Activated B cell treated with CpG ODN at 0.5 μM for 24 hours (primary cell): ENCODE measurements at places on chromosomes 1 and 21. TPM values are rescaled to one million over a fixed set of nuclear protein-coding genes. Genes with fewer than 3 reads are reported as not detected.

DNA sequence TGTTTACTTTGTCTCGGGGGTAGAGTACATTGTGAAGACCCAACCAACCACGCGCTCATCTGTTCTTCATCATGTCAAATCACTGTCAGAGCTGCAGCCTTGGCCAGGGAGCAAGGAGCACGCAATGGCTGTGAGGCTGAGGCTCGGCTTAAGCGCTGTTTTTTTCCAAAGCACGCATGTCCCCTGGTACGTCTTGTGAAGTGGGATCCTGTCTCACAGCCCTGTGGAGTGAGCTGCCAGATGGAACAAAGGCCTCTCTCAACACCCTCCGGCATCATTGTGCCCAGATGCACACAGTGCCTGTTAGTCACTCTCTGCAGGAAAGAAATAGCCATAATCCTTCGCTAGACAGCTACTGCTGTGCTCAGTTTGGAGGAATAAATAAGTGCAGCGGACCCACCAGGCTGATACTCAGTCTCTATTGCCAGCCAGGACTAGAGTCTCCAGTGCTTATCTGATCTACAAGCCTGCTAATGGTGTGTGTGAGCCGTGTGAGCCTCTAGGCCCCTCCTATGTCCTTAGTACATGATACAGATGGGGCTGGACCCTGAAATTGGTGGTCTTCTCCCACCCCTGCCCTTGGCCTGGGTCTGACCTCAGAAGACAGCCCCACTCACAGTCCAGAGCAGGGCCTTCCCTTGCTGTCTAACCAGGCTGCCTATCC, 91.3 kb upstream of the COA6 start:
- no peak for DNase-seq
- peaks cover 9% of the 10 kb centered on the region for H3K27me3 ChIP-seq
- no peak overlapping the region for H3K4me3 ChIP-seq
- no peak overlapping the region for H3K27ac ChIP-seq

DNA sequence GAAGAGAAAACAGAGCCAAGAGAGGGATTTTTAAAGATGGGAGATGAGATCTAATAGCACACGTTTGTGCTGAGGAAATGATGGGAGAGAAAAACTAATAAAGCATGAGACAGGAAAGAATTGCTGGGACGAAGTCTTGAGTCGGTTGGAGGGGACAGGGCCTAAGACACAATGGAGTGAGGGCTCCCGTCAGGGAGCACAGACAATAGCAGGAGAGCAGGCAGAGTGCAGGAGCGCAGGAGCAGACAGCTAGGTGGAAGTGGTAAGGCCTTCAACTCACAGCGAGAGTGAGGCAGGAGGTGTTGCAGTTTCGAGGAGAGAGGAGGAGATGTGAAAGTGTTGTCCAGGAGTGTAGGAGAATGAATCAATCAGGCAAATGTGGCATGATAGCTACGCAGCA, 59.9 kb upstream of the SOX13 start:
- no peaks in the 10 kb centered on the region for H3K4me1 ChIP-seq
- no peak for DNase-seq
- H3K4me3 ChIP-seq, result no peak overlapping the region
- H3K36me3 ChIP-seq, result no peaks in the 10 kb centered on the region

DNA sequence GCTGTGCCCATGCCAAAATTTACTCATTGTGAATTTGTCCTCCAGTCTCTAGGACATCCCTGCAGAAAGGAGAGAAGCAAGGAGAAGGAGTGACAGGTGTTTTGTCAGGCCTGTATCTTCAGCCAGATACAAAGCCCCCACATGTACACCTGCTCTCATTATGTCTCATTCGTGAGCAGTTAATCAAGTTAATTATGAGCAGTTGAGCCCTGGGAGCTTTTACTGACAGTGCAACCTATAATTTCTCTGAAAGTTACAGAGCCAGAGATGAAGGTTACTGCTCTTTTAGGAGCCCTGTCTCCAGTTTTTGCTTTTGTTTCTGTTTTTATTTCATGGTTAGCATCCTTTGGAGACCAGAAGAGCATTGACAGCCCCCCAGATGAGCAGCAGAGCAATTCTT, 5.0 kb upstream of the ILDR2 start:
- H3K4me1 ChIP-seq, result peaks cover 9% of the 10 kb centered on the region
- DNase-seq, result no peak
- no peak overlapping the region for H3K27ac ChIP-seq
- no peak overlapping the region for H3K4me3 ChIP-seq
- peaks cover 16% of the 10 kb centered on the region for H3K27me3 ChIP-seq

DNA sequence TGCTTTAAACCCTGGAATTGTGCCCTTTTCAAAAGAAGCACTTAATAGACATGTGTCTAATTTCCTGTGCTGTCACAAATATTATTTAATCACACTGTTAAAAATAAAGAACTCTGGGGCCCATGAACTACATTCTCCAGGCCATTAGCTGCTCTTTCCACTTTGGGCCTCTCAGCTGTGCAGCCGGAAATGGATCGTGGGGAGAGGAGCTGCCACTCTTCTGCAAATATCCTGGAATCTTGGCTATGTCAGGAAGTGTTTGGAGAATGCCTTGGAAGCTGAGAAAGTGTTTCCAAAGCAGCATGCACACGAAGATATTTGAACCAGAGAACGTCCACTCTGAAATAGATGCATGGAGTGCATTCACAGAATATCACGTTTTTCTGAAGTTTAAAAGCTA, 27.5 kb upstream of the VPS26C start:
- no peak for DNase-seq
- peaks cover 9% of the 10 kb centered on the region for H3K27me3 ChIP-seq
- no peak overlapping the region for H3K4me3 ChIP-seq

DNA sequence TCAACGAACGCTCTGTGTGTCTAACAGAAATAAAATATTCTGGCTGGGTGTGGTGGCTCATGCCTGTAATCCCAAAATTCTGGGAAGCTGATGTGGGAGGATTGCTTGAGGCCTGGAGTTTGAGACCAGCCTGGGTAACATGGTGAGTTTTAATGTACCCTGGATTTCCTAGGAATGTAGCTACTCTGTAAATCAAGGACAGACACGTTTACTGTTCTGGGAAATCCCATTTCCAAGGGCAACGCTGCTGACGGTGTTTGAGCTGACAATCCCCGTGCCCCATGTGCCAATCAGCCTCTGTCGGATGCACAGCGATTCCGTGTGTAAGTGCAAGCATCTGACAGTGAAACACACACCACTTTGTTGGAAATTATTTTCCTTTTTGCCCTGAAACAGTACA, 8.0 kb downstream of the CORT start:
- no peaks in the 10 kb centered on the region for H3K4me1 ChIP-seq
- H3K27me3 ChIP-seq, result no peaks in the 10 kb centered on the region
- no peak overlapping the region for H3K27ac ChIP-seq

DNA sequence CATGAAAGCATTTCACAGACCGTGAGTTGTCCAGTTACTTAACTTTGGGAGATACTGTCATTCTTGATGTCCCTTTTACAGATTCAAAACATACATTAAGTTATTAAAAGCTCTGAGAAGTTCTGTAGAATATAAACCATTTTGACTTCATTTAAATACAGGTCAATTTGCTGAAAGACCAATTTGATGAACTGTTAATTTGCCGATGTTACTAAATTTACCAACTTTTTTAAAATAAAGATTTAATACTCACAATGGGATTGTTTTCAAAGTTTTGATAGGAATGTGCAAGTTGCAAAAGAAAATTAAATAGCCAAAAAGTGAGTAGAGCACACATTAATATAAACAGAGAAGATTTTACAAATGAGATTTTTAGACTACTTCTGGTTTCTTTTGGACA, 666.1 kb downstream of the SMYD3 start:
- no peaks in the 10 kb centered on the region for H3K4me1 ChIP-seq
- H3K27me3 ChIP-seq, result no peaks in the 10 kb centered on the region
- no peak overlapping the region for H3K4me3 ChIP-seq
- H3K36me3 ChIP-seq, result peaks cover 3% of the 10 kb centered on the region
- DNase-seq, result no peak

DNA sequence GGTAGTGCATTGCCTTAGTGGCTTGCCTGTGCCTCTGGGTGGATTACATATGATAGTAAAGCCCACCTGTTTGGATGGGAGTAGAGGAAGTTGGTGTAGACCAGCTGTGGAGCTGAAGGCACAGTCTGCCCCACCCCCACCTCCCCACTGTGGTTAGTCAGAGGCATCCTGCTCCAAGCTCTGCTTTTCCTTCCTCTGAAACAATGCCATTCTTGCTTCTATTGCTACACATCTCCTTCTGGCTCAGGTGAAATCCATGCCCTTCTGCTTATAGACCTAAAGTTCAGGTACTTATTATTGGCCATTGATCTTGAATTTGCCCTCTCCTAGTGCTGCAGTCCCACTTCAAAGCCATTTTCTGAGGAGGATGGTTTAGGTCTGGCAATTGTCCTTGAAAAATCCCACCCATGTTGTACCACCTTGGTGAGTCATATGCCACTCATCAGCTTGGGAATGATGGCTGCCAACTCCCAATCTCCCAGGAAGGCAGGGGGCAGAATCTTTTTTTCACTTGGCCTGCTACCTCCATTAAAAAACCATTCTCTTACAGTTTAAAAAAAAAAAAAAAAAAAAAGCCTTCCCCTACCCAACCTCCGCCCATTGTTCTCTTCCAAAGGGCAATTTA, 6.7 kb upstream of the TXLNA start:
- no peak for DNase-seq
- H3K27me3 ChIP-seq, result no peaks in the 10 kb centered on the region
- peaks cover 1% of the 10 kb centered on the region for H3K4me1 ChIP-seq
- peak overlapping the region; percentile 3 for H3K27ac ChIP-seq

The KIF1B gene
- 5.9 and 7.2 TPM in 2 replicates for total RNA-seq

The GBP7 gene
- not detected in 2 replicates for total RNA-seq

The DDAH1 gene
- total RNA-seq, result 0.05 and 0.07 TPM in 2 replicates

The SNIP1 gene
- 34.7 and 35.7 TPM in 2 replicates for total RNA-seq

The GIPC2 gene
- not detected in 2 replicates for total RNA-seq

The GPR25 gene
- 0.86 and 1.6 TPM in 2 replicates for total RNA-seq
